Renal cortical epithelial cell (primary cell): ENCODE measurements at places on chromosomes 5 and 9. TPM values are rescaled to one million over a fixed set of nuclear protein-coding genes. Genes with fewer than 3 reads are reported as not detected.

GRCh38 chr9:86531971-86532640 is 177.9 kb upstream of the TUT7 start:
- no peak for DNase-seq

DNA sequence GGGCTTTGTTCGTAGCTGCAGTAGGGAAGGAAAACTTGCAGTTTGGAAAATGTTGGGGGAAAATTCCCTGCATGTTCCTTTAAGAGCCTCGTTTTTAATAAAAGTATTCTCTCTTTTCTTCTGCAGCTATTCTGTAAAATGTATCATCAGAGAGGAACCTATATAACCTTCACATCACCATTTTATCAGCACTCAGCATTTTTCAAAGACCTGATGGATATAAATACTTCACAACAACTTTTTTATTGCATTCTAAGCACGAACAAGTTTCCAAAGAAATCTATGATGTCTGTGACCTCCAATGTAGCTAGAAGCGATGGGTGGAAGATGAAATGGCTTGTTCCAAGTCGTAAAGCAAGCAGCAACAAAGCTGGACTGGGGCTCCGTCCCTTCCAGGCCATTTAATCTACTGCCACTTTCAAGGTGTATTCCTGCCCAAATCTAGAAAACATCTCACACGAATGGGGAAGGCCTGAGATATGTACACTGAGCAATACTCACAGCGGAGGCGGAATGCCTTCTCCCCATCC is 84.0 kb downstream of the NSUN2 start:
- no peak for DNase-seq

DNA sequence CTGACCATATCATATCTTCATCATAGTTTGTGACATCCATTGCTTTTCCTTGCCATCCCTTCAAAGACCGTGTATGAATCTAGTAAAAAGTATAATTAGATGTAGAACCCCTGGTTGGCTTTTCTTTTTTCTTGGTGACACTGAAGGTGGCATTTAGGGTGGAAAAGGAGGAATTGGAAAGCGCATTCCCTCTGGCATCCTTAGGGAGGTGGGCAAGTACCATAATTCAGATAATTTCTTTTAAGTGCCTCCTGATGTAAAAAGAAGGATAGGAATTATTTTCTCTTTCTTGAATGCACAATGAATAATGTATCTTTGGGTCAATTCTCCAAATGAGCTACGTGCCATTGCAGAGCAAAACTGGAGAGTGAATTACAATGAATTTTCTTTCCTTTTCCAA is 73.2 kb upstream of the SMARCA2 start:
- peak; percentile 38 for DNase-seq

DNA sequence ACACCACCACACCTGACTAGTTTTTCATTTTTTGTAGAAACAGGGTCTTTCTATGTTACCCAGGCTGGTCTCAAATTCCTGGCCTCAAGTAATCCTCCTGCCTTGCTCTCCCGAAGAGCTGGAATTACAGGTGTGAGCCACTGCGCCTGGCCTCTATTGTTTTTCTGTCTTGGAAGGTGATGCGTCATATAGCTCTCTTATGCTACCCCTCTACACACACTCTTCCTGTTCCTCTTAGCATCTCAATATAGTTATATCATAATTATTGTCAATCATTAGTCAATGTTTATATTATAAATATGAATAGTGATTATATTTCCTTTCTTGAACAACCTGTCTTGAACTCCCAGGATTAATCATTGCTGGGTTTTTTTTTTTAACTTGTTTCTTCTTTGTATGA is 7.3 kb downstream of the PKD2L2 start:
- no peak for DNase-seq

DNA sequence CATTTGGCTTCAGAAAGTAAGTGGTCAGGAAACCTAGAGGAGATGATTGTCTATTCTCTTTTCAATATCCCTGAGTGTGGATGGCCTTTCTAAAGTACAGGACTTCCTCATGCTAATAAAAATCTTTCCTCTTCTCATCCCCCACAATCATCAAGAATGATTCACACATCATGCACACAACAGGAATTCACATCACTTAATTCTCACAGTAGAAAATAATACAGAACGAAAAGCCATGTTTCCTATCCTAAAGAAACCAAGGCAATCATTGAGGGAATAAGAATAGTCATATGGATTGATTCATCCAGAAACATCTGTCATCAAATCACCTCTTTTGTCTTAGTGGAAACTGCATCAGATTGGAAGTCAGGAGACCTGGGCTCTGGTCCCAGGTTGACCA is 203.1 kb upstream of the PIK3R1 start:
- no peak for DNase-seq

DNA sequence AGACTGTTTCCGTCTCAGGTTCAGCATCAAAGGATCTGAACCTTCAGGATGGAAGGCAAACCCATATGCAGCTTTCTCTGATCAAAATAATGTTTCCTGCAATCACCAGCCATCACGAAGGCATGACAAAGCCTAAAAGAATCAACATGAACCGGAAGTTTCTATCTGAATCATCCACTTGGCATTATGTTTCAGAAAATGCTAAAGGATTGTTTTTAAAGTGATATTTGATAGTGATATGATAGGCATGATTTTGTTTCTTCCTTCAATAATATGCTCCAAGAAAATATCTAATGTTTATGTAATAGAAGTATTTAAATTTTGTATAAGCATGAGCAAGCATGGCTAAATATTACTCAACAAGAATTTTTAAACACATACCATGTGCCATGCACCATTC is 219.6 kb downstream of the PLK2 start:
- DNase-seq: peak; percentile 60

DNA sequence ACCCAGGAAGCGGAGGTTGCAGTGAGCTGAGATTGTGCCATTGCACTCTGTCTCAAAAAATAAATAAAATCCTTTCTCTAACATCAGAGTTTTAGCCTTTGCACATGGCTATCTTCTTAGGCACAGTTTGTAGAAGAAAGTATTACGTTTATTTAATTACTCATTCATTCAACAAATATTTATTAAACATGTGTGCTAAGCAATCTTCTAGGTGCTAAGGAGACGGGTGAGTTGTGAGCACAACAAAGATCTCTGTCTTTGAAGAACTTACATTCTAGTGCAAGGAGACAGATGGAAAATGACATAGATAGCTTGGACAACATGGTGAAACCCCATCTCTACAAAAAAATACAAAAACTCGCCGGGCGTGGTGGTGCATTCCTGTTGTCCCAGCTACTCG is 122.3 kb upstream of the MYO10 start:
- no peak for DNase-seq

GRCh38 chr5:139698490-139699146 is 50.5 kb downstream of the CXXC5 start:
- peak; percentile 81 for DNase-seq

DNA sequence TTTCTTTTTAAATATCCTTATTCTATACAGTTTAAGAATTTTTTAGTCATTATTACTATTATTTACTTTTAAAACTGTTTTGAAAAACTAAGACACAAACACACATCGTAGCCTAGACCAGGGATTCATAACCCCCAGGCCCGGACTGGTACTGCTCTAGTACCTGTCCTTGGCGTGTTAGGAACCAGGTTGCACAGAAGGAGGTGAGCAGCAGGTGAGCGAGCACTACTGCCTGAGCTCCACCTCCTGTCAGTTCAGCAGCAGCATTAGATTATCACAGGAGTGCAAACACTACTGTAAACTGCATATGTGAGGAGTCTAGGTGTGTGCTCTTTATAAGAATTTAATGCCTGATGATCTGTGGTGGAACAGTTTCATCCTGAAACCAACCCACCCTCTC is 357.0 kb downstream of the PTPRD start:
- DNase-seq: no peak

The TRIM52 gene
- total RNA-seq: 1.9 and 13.6 TPM in 2 replicates

The FAM13B gene
- 10.1 and 43.0 TPM in 2 replicates for total RNA-seq
